ENCODE measurements at places on chromosomes 16 and 17.

GRCh38 chr17:46875849-46876352 is 24.5 kb downstream of the WNT9B start:
- no peak for DNase-seq

DNA sequence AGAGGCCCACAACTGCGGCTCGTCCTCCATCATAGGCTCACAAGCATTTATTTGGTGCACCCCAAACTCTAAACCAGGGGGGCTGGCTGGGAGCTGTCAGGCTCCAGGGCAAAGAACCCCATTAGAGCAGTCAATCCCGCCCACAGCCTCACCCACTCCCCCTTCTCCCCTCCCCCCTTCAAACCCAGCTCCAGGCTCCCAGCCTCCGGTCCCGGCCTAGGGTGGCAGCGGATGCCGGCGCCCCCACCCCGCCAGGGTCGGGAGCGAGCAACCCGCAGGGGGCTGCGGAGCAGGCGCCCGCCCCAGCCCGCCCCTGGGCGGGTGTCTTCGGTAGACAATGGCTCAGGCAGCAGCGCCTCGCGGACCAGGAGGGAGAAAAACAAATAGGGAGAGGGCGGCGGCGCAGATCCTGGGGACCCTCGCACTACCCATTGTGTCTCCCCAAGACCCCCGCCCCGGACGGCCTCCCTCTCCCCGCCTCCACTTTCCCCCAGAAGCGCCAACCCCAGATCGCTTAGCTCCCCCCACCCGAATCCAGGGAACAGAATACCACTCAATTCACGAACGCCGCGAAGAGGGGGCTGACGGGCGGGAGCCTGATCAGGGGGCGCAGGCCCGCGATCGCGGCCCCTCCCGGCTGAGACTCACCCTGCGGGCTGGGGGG is 572 bp downstream of the FAM171A2 start:
- DNase-seq = no peak

DNA sequence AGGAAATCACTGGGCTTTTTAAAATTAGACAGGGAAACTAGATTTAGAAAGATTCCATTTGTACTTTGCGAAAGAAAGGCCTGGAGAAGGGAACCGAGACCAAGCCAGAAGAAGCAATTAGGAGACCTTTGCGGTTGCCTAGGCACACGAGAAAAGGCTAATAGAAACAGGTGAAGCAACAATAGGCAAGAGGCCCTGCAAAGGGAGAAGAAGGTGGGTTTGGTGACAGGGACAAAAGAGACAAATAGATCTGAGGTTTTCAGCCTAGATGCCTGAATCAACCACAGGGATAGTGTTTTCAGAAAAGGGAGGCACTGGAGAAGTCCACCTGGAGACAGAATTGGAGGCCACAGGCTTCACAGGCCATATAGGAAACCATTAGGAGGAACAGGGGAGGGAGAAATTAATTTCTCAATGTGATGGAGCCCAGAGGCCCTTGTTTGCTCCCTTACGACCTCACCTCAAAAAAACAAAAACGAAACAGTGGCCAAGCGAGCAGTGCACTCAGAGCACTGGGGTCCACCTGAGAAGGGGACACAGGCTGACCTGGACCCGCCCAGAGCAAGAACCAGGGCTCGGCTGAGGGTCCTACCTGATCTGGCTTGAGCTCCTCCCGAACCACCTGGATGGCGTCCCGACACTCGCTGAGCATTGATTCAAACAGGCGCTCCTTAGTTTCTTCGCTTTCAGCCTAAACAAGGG is 22.3 kb downstream of the SRP68 start:
- DNase-seq = no peak

DNA sequence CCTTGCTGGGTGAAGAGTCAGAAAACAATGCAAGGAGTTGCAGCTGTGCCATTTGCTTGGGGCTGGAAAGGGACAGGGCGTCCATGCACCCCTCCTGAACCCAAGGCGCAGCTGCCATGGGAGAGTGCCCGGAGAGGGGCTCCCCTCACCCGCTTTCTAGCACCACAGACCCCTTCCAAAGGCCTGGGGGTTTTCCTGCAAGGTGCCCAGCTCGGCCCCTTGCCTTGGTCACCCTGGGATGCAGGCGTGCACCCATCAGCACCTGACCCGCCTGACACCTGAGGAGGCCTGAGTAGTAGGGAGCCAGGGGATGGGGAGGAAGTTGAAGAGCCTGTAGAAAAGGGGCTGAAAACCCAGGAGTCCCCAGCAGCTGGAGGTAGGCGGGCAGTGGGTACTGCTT is 30.3 kb downstream of the TMEM186 start:
- no peak for DNase-seq

DNA sequence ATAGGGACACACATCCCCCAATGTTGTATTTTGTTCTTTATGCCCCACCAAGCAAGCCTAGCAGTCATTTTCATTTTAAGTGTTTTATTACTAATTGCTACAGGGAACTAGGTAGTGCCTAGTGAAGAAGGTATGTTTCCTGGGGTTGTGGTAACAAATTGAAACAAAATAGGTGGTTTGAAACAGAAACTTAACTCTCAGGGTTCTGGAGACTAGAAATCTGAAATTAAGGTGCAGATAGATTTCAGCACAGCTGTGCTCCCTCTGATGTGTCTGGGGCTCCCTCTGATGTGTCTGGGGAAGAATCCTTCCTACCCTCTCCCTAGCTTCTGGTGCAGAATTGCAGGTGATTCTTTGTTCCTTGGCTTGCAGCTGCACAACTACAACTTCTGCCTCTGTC is 390.1 kb downstream of the ZFHX3 start:
- DNase-seq = no peak

GRCh38 chr17:17141860-17142552 is 64.1 kb downstream of the PLD6 start:
- DNase-seq = no peak

- DNase-seq = no peak
Observed at GRCh38 chr16:23709536-23709935, 3.5 kb downstream of the ERN2 start.

- no peak for DNase-seq
Observed at GRCh38 chr17:7174603-7175326, 4.4 kb downstream of the ASGR1 start.

- DNase-seq = no peak
Observed at GRCh38 chr17:10738521-10739258, 8.9 kb upstream of the TMEM220 start.

- no peak for DNase-seq
Observed at GRCh38 chr17:62794666-62794971, 13.5 kb downstream of the MARCHF10 start.

GRCh38 chr16:73231379-73231778 is 183.5 kb upstream of the ZFHX3 start:
- DNase-seq = no peak

DNA sequence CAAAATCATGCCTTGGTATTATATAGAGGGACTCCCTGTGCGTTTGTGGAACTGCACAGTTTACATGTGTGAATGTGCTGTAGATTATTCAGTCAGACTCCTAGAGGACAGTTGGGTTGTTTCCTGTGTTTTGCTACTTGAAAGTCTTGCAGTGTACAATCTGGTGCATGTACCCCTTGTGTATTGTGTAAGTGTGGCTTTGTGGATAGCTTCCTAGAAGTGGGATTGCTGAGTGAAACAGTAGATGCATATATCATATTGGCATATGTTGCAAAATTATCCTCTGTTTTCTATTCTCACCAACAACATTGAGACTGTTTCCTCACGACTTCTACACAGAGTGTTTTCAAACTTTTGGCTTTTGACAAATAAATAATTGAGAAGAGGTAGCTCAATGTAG is 263.7 kb downstream of the MAP2K6 start:
- no peak for DNase-seq

GRCh38 chr17:4594931-4595684 is 10.8 kb downstream of the SMTNL2 start:
- no peak for DNase-seq

DNA sequence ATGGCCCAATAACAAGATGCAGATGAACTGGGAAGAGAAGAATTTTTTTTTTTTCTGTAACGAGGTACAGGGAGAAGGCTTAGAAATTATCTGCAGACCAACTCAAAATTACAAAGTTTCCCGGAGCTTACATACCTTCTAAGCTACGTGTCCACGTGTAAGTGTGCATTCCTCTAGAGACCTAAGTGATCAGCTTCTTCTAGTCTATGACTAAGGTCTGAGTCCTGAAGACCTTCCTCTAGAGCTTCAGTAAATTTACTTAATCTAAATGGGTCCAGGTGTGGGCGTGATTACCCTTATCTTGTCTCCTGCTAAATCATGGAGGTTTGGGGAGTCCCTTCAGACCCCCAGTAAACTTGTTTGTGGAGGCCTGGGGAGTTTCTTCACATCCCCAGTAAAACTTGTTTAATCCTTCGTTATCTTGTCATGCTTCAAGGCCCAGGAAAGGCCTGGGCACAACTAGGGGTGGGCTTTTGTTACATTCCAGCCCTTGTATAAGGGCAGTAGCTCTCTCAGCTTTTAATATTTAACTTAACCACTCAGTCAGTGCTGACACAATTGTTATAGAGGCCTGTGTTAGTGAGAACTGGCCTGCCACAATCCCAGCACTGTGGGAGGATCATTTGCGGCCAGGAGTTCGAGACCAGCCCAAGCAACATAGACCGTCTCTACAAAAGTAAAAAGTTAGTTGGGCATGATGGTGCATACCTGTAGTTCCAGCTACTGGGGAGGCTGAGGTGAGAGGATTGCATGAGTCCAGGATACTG is 342.3 kb downstream of the SNX29 start:
- no peak for DNase-seq

DNA sequence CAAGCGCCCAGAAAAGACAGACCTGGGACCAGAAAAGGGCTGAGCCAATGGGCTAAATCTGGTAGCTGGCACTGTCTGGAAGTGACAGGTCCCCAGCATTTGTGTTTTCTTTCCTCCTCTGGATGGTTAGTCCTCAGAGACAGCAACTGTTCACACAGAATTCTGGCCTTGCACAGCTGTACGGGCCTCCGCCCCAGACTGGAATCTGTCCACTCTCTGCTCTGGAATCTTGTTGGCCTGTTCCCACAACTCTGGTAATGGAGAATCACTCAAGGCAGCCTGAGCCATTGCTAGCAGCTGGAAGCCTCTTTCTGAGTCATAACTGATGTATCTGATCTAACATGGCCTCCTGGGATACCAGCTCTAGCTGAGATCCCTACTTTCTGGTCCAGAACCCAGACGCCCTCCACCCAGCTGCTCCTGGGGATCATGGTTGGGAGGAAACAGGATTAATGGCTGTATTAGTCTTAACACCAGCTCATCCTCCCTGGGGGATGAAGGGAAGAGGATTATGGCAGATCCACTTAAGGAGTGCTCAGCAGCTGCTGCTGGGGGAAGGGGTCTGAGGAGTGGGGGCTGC is 9.1 kb downstream of the ZNF668 start:
- DNase-seq = peak; percentile 81

GRCh38 chr17:80260791-80261158 is at the start of gene RNF213:
TSS of gene RNF213 (plus strand) at chr17:80260852. CDS start at chr17:80263682, 2,830 bp downstream.
- DNase-seq = no peak

DNA sequence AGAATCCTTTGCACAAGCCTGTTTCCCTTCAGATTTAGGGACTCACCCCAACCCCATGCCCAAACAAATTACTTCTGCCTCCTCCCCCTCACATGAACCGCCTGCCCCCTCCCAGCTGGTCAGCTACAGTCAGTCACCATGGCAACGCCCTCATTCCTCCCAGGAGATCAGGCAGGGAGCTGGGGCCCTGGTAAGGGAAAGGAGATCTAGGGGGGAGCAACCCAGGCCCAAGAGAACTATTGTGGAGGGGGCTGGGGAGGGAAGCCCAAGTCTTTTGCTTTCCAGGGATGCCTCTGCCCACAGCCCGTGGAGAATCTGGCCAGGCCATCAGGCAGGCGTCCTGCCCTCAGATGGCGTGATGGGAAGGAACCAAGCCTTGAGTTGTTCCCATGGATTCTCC is 2.8 kb downstream of the FAM171A2 start:
- no peak for DNase-seq

GRCh38 chr17:78438694-78439325 is 60.4 kb downstream of the PGS1 start:
- no peak for DNase-seq

DNA sequence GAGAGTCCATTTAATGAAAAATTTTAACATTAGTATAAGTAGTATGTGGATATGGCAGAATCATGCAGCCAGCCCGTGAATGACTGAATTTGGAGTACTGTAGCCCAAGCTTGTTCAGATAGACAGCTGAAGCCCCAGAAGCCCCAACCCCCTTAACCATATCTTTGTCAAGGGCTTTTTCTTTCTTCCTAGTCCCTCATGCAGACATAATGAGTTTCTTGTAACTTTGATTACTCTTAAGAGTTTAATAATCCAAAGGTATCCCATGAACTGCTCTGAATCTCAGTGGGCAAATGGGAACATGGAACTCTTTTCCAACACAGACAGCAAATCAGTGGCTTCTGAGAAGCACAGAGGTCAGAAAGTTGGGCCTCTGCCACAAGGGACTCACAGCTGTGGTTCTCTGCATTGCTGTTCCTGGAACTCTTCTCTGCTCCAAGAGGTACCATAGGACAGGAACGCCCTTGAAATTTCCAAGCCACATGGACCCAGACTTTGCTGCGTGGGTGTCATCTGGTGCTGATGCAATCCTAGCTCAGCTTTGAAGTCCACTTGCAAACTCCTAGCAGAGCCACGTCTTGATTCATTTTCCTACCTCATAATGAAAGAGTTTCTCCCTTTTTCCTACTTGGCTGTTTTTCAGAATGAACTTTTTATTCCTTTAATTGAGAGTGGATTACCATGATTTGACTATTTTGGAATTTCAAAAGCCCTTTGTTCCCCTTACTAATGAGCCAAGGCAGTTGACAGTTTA is 18.1 kb downstream of the LYRM1 start:
- DNase-seq = no peak

DNA sequence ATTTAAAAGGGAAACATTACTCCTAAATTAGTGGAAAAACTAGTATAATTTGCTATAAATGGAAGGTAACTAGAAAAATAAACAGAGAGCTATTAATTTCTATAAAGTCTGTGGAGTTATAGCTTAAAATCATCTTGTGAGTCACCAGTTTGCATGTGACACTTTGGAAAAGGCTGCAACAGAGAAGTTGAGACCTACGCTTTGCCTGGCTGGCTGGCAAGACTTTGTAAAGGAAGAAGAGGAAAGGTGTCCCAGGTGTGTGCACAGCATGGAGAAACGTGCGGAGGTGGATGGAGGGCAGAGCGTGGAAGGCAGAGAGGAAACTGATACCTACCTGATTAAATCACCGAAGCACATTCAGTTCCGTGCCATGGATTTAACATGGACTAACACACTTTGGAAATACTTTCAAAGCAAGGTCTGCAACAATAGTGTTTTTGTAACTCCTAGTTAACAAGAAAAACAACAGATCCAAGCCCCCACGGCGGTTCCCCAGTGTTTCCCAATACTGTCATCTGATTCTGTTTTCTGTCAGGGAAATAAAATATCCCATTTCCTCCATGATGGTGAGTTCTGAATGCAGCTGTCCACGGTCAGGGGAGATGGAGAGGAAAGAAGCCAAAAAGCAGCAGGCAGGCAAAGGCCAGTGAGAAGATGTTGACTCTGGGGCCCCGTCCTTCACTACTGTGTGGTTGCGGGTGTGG is 134.8 kb downstream of the XYLT1 start:
- DNase-seq = no peak
